ENCODE measurements at places on chromosomes 12 and 14. TPM values are rescaled to one million over a fixed set of nuclear protein-coding genes. Genes with fewer than 3 reads are reported as not detected.

DNA sequence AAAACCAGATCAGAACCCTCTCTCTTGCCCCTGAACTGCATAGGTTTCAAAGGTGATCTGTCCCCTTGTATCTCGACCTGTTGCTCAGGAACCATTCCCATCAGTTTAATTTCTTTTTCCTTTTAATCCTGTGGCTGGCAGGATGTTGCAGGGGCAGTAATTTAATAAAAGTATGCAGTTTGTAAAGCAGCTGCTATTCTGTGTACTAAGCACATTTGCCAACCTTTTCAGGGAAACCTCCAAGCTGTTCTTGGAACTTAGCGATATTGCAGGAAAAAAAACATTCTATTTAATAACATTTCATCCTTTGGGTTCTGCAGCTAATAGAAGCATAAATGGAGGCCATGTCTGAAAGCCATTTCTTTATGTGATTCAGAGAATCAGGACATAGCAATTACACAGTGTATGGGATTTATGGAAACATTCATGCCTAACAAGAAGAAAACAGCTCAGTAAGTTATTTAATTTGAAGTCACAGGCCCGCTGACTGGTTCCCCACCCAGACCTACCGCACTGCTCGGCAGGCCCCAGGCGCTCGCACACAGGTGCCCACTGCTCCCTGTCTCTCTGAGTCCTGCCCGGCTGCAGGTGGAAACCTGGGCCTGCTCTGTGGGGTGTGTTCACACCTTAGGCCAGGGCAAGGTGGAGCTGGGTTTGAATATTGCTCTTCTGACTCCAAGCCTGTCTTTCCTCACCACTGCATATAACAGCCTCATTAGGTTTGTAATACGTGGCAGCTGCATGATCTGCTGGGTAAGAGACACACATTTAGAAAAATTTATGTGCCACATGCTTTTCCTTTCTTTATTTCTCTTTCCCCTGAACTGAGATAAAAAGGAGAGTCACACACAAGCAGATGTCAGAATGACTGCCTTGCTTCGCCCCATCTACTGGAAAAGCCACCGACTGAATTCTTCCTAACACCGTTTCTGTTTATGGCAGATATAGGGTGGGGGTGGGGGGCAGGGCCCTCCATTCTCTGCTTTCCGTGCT, 119.7 kb downstream of the SLC25A47 start:
- DNase-seq: no peak

Gene DDX24
- 252 TPM for total RNA-seq

Gene TAS2R8
- total RNA-seq: not detected

Gene PRR4
- total RNA-seq: 0.57 TPM

DNA sequence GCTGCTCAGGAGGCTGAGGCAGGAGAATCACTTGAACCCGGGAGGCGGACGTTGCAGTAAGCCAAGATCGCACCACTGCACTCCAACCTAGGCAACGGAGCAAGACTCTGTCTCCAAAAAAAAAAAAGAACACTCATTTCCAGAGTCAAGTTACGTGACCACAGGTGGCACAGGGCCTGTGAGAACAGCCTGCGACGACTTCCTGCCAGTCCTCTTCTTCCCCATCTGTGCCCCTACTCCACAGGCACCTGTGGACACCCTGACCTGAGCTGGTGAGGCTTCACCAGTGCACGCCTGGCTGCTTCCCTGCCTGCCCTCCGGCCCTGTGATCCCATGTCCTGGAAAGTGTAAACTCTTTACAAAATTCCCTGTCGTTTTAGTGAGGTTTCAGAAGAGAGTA, 77.7 kb downstream of the PPP2R5C start:
- DNase-seq: peak; percentile 74

- no peak for DNase-seq
These were observed 2.7 kb downstream of the SDR9C7 start for GRCh38 chr12:56931474-56931978.

- no peak for DNase-seq
These were observed 192.8 kb downstream of the LRIG3 start for GRCh38 chr12:58727521-58727920.

Gene NOPCHAP1
- total RNA-seq: 30.9 TPM

- DNase-seq: peak; percentile 90
These were observed 742 bp downstream of the SPSB2 start for GRCh38 chr12:6872073-6873048.

DNA sequence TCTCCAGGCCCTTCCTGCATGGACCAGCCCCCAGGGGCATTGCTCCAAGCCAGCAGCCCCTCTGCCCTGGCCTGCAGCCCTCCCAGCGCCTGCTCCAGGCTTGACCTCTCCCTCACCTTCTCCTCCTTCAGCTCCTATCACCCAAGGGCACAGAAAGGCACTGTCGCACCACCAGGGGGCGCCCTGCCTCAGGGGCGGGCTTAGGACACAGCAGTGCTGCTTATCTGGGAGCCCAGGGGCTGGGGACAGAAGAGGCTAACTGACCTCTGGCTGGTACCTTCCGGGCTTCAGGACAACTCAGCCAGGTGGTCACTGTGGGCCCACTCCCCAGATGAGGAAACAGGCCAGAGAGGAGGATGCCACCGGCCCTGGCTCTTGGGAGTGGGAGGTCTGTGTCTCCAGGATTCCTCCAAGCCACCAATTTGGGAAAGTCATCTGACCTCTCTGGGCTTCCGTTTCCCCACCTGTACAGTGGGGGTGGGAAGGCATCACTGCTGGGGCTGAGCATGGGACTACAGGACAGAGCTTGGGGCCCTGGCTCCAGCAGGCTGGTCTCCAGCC, 25.3 kb upstream of the GPR132 start:
- peak; percentile 91 for DNase-seq

DNA sequence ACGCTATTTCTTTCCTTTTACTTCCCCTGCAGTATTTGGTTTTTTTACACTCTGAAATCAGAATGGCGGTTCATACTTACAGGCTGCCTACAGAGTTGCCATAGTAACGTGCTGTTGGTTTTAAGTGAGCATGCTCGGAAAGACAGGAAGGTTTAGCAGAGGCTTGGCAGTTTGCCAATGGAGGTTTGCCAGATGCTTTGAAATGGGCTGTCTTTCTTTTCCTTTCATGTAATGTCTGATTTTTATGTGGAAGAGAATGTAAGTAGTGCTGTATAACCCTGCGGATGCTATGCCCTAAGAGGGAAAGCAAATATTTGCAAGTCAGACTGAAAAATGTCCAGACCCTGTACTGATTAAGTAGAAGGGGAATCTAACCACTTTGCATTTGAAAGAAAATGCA, 32.8 kb downstream of the ARID4A start:
- peak; percentile 88 for DNase-seq

DNA sequence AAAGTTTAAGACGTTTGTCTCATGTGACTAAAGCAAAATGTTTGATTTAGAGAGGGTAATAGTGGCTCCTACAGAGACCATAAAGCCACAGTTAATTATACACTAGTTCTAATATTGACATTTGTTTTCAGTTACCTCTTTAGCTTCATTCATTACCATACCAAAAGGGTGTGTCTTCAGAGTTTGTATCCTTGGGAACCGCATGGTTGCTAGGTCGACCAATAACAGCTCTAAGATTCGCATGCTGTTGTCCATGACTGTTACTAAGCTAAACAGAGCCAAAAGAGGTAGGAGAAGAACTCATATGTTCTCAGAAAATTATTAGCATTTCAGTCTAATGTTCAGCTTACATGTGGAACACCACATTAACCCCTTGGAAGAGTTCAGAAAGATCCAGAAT, 36.2 kb upstream of the ETNK1 start:
- DNase-seq: no peak

Gene ATF1
- 50.5 TPM for total RNA-seq

GRCh38 chr12:47813511-47814196, 6.0 kb downstream of the HDAC7 start:
- DNase-seq: peak; percentile 52

GRCh38 chr12:56987551-56988053, 18.7 kb downstream of the ZBTB39 start:
- DNase-seq: peak; percentile 82

DNA sequence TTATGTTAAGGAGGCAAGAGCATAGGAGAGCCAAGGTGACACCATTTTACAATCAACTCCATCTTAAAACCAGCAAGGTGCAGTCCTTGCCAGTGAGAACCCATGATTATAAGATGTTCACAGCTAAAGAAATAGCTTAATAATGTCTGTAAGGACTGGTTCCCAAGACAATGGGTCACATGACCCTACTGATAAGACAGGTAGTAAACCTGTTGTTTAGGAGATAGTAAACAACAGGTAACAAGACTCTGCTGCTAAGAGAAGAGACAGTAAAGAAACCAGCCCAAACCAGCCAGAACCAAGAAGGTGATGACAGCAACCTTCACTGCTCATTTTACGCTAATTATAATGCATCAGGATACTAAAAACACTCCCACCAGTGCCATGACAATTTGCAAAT, 23.2 kb upstream of the BCAT1 start:
- no peak for DNase-seq

- peak; percentile 80 for DNase-seq
These were observed 28.2 kb upstream of the SMUG1 start for GRCh38 chr12:54216797-54217661.

DNA sequence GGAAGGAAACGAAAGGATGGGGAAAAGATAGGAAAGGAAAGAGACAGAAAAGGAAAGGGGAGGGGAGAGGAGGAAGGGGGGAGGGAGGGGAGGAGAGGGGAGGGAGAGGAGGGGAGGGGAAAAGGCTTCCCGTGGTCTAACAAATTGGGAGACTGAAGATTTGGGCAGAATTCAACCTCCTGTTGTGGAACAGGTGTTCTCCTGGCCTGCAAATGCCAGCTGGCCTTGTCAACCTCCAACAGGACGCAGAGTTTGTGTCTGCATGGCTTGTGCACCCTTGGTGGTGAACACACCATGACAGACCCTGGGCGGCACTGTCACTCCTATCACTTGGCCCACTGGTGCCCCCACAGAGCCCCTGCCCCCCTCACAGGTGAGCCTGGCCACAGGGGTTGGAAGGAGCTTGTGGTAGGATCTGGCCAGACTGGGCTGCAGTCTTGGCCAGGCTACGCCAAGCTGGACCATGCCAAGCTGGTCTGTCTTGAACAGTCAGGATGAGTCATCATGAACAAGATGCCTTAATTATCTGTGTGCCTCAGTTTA, 321.6 kb downstream of the BCL11B start:
- no peak for DNase-seq

Gene PZP
- not detected for total RNA-seq

GRCh38 chr12:111405859-111406473, at the start of gene SH2B3:
Gene SH2B3, plus strand, starts transcription at chr12:111405923. Its CDS starts 12,223 bp downstream, at chr12:111418146.
- DNase-seq: peak; percentile 88

GRCh38 chr14:39592116-39592789, 160.0 kb upstream of the FBXO33 start:
- no peak for DNase-seq

DNA sequence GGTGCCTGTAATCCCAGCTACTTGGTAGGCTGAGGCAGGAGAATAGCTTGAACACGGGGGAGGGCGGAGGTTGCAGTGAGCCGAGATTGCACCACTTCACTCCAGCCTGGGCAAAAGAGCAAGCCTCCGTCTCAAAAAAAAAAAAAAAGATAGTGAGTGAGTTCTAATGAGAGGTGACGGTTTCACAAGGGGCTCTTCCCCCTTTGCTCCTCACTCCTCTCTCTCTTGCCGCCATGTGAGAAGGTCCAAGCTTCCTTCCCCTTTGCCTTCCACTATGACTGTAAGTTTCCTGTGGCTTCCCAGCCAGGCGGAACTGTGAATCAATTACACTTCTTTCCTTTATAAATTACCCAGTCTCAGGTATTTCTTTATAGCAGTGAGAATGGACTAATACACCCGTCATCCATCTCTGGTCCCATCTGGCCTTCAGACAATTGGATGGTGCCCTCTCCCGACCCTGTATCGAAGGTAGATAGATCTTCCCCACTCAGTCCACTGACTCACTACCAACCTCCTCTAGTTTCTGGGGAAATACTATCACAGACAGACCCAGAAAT, 27.0 kb upstream of the RCOR1 start:
- no peak for DNase-seq

DNA sequence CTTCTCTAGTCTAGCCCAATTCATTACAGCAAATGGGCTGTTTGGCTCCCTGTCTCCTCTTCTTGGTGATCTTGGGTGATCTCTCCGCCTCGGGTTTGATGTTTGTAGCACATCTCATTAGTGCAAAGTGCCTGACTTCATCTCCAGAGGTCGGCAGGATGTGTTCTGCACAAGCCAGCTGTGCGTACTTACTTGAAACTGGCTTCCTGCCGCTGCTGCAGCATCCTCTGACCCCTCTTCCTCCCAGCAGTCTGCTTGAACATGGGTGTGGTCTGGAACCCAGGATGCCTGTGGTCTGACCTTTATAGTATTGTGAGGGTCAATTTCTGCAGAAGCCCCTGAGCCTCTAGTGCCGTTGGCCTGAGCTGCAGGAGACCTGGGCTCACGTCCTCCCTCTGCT, 99.2 kb downstream of the BEGAIN start:
- no peak for DNase-seq

- DNase-seq: no peak
These were observed 48.2 kb downstream of the NAV3 start for GRCh38 chr12:77878901-77879300.

DNA sequence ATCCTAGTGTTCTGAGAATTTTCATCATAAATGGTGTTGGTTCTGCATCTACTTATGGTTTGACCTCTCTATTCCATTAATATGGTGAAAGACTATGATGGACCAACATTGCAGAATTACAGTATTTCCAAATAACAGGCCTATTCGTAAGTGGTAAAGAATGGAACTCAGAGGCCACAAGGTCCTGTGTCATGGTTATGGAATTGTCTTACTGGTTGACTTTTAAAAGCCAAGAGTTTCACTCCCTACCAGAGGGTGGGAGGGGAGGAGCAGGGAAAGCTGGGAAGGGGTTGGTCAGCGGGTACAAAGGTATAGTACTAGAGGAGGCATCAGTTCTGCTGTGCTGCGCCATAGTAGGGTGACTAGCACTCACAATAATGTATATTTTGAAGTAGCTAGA, 153.4 kb downstream of the TMEM132D start:
- DNase-seq: no peak
